ENCODE measurements at places on chromosomes 3 and 15.

DNA sequence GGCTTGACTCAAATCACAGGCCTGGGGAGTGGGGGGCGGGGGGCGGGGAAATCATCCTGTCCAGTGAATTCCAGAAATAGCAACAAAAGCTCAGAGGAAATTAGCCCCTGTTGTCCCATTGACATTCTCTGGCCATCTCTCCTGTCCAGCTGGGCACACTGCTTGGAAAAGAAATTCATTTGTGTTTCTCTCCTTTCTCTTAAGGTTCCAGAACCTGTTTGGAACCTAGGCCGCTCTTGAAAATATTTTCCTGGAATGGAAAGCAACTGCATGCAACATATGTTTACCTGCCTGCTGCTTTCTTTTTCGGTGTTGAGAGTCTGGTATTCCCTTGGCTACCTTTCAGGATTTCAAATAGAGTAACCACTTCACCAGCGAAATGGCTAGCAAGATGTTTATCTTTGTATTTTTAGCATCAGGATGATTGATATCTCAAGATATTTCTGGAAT lies 169.0 kb downstream of the GHSR start:
- peak; percentile 62 for DNase-seq

GRCh38 chr15:34279368-34279767 lies 54.6 kb downstream of the EMC4 start:
- no peak for DNase-seq

DNA sequence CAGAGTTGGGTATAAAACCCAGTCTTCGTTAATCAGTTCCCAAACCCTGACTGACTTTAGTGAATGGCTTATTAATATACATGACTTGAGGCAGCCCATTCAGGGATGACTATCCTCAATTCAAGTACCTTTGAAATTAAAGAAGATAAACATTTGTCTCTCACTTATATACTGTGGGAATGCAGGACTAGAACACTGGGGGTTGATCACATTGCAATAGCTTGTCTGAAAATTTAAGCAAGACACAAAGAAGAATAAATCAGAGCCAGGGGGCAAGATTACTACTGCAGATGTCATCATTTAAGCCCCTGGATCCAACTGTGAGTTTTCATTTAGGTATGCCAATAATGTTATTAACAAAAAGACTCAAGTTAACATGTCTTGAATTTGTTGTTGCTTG lies 647.7 kb downstream of the ZPLD1 start:
- DNase-seq = no peak

DNA sequence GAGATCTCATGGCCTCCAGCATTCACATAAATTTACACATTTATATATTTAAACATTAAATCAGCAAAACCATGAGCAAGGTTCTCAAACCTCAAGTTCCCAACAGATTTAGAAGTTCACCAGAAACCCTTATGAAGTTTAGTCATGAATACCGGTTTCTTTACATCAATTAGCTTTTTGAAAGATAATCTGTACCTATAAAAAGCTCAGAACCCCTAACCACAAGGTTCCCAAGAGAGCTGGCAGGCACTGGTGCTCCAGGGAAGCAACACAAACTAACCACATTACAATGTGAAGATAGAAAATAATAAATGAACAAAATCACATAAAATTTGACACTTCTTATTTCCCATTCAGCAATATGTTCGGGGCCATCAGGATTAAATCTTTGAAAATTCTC lies 150.9 kb downstream of the FBN1 start:
- no peak for DNase-seq

DNA sequence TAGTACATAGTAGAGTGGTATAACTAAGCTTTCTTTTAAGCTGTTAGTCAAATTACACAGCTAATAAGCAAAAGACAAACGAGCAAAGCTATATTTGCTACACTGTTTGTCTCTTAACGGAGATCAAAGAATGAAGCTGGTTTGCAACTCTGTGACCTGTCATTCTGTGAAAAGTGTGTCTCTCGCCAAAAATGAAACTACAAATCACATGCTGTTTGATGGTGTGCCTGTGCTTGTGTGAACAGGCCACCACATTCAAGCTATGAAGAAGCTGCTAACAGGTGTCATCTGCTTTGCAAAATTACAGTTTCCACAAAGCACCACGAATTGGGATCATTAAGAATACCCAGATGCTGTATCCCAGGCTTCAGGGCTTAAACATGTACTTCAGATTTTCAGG lies 667.8 kb upstream of the NAALADL2 start:
- DNase-seq = no peak

GRCh38 chr3:85171976-85172375 lies 213.2 kb downstream of the CADM2 start:
- DNase-seq = no peak

DNA sequence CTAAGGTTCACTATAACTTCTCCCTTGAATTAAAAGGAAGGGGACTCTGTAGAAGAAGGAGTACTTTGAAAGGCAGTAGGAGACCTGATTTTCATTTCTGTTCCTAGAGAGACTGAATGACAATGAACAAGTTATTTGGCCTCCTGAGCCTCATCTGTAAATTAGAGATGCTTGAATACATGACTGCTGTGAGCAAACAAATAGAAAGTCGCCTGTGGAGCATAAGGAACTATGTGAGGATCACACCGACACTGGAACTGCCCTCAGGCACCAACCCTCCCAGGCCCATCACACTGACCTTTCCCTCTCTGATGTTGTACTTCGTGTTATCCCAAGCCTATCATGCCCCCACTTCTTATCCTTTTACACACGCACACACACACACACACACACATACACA lies 48.6 kb downstream of the IMPG2 start:
- DNase-seq = no peak

DNA sequence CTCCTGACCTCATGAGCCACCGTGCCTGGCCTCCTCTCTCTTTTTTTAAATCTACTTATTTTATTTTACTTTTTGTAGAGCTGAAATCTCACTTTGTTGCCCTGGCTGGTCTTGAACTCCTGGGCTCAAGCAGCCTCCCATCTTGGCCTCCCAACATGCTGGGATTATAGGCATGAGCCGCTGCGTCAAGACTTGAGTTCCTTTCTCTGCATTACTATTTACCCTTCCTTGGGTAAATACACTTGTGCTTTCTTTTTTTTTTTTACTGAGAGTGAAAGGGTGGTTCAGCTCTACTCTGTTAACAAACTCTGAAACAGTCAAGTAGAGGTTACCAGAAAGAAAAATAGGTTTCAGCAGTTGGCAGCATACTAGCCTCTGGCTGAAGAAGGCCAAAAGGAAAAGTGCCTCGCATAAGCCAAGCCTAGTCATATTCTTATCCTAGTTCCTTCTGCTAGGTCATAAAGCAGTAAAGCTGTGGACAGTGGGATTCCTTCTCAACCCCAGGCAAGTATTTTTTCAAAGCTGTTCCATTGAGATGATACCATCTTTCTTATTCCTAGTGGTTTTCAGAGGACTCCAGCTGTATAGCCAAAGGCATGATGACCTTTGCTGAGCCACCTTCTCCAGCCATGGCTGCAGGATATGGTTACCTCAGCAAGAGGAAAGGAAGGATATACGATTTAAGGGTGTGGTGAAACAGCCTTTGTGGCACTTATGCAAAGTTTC lies 135.1 kb downstream of the RBPMS2 start:
- DNase-seq = no peak

GRCh38 chr15:52056001-52056400 lies 37.0 kb downstream of the MAPK6 start:
- DNase-seq = no peak

- DNase-seq = no peak
These were observed 343.5 kb downstream of the NEK10 start for GRCh38 chr3:27025718-27026117.

DNA sequence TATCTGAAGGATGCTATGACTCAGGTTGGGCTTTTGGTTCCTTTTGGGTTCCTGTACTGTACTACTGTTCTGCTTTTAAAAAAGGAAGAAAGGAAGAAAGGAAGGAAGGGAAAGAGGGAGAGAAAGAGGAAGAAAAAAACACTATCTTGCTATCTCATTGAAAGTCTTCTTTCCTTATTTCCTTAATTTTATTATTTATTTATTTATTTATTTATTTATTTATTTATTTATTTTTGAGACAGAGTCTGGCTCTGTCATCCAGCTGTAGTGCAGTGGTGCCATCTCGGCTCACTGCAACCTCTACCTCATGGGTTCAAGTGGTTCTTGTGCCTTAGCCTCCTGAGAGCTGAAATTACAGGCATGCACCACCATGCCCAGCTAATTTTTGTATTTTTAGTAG lies 198.9 kb upstream of the SOX2 start:
- DNase-seq = no peak

- no peak for DNase-seq
These were observed 28.5 kb downstream of the RTP4 start for GRCh38 chr3:187396661-187397060.

DNA sequence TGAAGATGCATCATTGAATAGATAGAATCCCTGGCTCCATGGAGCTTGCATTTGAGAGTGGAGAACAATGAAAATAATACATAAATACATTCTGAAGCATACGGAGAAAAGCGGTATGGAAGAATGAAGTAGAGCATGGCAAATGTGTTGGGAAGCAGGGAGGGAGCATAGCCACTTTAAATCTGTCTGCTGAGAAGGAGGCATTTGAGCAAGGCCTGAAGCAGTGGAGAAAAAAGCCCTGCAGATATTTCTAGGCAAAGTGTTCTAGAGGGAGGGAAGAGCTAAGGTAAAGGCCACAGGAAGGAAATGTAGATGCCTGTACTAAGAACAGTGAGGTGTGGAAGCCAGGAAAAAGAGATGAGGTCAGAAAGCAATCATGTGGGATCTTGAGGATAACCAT lies 484.8 kb downstream of the CNTN3 start:
- DNase-seq = no peak

GRCh38 chr3:42752961-42753360 lies 20.1 kb downstream of the CCDC13 start:
- DNase-seq = no peak

DNA sequence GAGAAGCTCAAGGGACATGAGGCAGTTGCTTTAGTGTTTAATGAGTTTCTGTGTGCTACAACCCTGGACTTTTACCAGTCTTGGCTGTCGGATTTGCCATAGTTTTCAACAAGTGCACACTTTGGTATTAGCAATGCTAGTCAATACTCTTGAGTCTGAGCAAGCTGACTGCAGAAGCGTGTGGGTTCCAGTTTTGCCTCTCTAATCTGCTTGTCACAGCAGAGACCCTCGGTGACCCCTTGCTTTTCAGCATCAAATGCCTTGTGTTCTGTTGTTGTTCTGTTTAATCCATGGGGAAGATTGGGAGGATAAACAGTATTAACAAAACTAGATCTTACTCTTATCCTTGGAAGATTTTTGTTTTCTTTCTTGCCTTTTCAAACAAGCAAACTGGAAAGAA lies 194.3 kb upstream of the CHRM5 start:
- no peak for DNase-seq

GRCh38 chr3:15216501-15216900 lies 10.5 kb downstream of the CAPN7 start:
- no peak for DNase-seq
